Stimulated activated CD4-positive, alpha-beta T cell treated with anti-CD3 and anti-CD28 coated beads, Interleukin-12 subunit alpha, Interleukin-12 subunit beta, amount 100 ng/mL, for 24 hours (primary cell): ENCODE measurements at places on chromosomes 2 and 18.

- no peak for DNase-seq
Observed at GRCh38 chr2:148643421-148643820, 1.1 kb upstream of the EPC2 start.

DNA sequence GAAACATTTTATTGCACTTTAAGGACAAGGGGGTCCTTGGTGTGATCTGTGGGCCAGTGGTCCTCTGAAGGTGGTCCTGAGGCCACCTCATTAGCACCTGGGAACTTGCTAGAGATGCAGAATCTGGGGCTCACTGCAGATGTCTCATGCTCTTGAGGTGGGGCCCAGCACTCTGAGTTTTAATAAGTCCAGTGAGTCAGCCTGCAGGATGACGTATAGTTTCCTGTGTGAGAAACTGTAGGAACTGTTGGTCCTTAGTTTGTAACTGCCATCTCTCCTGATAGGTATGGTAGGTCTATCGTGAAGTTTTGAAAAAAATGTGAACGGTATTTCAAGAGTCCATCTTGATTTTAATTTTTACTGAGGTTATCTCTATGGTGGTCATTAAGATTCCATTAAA, 2.8 kb downstream of the TRPM8 start:
- DNase-seq: no peak

DNA sequence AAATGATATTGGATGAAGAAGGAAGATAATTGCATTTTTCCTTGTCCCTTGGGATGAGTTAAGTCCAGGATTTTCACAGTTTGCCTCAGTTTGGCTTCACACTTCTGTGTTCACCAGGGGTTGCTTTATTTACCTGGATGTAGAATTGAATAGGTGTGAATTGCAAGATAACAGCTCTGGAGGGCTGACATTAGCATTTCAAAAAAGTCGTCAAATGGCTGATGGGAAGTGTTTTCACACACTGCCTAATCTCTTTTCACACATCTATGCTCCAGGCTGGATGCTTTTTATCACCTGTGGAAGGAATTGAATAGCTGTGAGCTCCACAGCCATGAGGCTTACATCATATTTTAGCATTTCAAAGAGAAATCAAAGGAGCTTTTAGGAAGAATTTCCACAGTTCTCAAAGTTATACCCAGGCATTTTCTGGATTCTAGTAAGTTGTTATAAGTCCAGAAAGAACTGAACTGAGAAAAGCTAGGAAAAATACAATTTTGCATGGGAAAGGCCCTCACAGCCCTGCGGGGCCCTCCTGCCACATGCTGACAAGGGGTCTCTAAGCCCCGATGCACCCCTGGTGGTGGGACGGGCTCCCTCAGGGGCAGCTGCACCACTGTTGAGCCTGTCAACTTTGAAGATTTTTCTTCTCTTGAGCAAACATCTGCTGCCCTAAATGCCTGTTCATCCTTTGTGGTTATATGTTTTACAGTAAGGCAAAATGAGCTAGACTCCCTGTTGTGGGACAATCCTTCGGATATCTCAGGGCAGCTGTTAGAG, 43.9 kb downstream of the TEX51 start:
- no peak for DNase-seq

DNA sequence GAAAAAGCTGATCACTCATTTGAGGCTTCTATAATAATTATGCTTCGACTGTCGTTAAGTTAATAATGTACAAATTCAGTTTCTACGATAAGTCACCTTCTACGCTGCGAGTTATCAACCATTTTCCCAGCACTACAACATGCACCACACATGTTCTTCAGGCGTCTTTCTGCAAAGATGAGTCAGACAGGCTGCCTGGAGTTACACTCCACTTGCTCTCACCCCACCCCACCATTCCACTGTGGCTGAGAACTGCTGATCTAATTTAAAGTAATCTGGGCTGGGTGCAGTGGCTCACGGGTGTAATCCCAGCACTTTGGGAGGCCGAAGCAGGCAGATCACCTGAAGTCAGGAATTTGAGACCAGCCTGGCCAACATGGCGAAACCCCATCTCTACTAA, 218.6 kb downstream of the DYM start:
- DNase-seq: no peak

- no peak for DNase-seq
Observed at GRCh38 chr18:12991821-12992179, 638 bp downstream of the CEP192 start.

GRCh38 chr18:56787390-56787789, 136.2 kb downstream of the WDR7 start:
- DNase-seq: no peak

GRCh38 chr2:237563816-237564215, 2.6 kb upstream of the PRLH start:
- DNase-seq: no peak

GRCh38 chr2:124319577-124319976, 294.5 kb downstream of the CNTNAP5 start:
- DNase-seq: no peak

GRCh38 chr2:162084536-162084935, 10.5 kb upstream of the DPP4 start:
- DNase-seq: no peak

GRCh38 chr2:62254424-62255266, 58.7 kb downstream of the B3GNT2 start:
- no peak for DNase-seq

GRCh38 chr18:13993730-13994129, 78.4 kb upstream of the MC2R start:
- no peak for DNase-seq

- DNase-seq: no peak
Observed at GRCh38 chr2:99695944-99696253, 206.1 kb upstream of the REV1 start.

GRCh38 chr18:25316381-25317018, 35.5 kb downstream of the ZNF521 start:
- DNase-seq: no peak

DNA sequence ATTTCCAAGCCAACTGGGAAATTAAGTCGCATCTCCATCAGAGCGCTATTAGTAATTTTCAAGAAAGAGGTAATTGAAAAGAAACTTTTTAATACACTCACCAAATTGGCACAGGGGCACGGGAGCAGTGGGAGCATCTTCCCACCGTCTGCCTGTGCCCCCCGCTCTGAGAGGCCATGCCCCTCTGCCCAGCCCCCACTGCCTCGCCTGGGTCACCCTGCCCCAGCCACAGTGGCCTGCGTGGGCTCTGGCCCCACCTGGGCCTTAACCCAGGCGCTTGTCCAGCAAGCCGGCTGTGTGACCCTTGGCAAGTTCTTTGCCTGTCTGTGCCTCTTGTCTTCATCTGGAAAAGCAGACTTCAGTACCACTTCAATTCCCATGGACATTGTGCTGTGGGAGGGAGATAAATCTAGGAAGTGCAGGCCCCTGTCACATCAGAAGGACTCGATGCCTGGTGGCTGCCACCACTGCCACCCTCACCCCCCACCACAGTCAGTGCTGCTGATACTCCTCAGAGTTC, 31.9 kb downstream of the GLI2 start:
- DNase-seq: no peak

DNA sequence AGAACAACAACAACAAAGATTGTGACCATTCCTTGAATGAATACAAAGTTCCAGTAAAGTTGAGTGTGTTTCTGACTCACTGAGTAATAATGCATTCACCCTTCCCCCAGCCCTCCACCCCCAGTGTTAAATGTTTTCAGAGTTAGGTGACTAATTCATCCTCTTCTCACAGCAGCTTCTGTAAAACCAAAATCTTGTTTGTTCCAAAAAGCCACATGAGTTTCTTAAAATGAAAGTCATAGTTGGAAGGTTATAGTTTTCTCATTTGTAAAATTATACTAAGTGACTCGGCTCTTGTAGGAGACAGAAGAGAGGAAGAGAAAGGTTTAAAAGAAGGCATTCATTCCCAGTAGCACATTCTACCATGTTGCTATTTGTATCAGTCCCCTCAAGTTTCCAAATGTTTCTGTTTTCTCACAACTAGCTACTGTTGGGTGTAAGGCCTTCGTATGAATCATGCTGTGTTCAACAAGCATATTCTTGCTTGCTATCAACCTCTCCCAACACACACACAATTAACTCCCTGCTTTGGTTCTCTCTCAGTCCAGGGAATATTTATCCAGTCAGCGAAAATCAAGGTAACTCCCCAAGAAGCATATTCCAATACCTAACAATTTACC, 75.3 kb downstream of the MBD2 start:
- DNase-seq: peak; percentile 57

DNA sequence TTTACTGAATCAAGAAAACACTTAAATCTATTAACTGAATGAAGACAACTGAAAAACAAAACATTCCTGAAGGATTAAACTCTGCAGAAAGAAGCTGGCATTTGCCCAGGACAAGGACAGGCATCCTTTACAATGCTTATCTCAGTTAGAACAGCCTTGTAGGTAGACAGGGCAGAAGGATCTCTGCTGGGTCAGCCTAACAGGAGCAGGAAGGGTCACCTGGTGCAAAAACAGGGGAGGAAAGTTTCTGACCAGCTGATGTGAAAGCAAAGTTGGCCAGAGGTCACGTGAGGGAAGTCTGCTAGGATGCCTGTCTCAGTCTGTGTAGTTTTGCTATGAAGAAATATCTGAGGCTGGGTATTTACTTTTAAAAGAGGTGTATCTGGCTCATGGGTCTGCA, 348.6 kb downstream of the ANAPC1 start:
- DNase-seq: no peak

DNA sequence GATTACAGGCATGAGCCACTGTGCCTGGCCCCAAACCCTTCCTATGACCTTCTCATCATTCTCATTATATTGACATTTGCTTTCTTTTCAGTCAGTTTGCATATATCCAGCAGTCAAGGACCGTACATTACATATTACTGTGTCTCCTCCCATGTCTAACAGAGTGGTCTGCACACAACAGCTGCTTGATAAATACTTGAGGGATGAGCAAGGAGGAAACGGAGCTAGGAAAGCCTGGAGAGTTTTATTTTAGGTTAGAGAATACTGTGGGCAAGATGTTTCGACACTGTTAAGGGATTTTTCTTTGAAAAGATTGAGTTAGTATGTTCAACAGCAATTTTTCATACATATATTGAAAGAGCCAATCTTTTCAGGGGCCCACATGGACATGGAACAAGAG, 76.2 kb upstream of the CHRNA1 start:
- no peak for DNase-seq

DNA sequence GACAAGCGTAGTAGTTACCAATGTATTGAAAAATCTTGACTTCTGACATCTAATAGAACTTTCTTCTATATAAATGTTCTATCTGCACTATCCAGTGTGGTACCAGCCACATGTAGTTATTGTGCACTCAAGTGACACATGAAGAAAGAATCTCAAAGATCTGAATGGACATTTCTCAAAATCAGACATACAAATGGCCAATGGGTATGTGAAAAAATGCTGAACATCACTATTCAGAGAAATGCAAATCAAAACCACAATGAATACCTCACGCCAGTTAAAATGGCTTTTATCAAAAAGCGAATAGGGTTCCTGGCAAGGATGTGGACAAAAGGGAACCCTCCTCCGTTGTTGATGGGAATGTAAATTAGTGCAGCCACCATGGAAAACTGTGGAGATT, 37.5 kb upstream of the SMCHD1 start:
- DNase-seq: no peak

DNA sequence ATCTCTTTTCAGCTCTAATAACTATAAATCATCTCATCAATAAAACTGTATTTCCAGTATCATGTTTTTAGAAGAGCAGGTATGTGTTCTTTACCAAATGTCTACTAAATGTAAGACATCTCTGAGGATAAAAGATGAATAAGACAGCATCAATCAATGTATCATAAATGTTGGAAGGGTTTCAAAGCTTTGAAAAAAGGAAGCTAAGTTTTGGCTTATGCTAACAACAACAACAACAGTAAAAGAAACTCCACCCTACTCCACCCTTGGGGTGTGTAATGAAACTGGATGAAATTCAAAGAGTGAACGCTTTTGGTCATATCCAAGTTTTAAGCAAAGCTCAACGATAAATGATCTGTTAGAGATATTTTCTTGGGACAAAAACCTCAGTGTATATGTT, 17.1 kb downstream of the PRKD3 start:
- DNase-seq: no peak

DNA sequence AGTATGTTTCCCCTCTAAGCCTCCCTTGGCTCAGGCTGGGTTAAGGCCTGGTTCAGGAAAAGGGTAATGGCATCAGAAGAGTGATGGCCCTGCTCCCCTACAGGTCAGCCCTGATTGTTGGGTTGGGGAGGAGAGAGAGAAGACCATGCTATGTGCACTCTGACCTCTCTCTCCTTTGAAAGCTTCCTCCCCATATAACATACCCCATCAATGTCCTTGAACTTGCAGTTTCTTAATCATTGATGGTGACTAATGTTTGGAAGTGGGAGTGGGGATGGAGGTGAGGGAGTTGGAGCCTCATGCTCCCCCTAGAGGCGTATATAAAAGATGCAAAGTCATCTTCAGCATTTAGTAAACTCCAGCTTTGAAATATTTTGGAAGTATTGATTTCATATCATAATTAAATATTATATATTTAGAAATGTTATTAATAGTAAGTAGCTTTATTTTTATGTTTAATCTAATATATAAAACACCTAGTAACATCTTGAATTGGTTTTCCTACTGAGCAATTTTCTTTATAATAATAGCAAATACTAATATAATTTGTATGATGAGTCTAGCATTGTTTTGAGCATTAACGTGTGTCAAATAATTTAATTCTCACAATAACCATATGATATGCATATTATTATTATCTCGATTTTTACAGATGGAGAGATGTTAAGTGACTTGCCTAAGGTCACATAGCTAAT, 8.8 kb downstream of the PLCL1 start:
- no peak for DNase-seq

DNA sequence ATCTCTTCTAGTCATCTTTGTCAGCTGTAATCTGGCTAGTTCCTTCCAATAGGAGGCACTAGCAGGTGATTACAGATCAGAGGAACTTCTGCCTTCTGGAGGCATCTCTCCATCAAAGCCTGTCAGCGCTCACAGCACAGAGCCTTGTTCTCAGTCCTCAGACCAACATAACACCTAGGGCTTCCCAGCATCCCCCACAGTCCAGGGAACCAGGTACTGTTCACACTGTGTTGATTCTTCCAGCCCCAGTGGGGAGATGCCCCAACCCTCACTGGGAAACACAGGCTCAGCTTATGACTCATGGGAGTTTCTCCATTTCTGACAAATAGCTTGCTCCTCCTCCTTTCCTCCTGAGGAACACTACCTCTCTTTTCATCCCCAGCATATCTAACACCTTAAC, 601.7 kb downstream of the CBLN2 start:
- DNase-seq: no peak

DNA sequence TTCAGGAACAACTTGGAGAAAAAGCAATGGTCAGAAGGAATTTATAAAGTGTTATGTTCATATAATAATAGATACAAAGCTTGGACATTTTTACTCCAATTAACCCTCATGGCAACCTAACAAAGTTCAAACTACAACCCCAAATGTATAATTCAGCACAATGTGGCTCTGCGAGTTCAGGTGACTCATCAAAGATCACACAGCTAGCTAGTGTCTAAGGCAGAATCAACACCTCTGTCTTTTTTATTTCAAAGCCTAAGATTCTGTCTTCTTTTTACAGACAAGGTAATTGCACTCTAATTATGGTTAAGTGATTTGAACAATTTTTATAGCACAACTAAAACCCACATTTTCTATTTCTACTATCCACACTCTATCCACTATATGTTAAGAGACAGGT, 90.5 kb downstream of the CHST9 start:
- no peak for DNase-seq
